ENCODE measurements at places on chromosomes 3 and 15. TPM values are rescaled to one million over a fixed set of nuclear protein-coding genes. Genes with fewer than 3 reads are reported as not detected.

GRCh38 chr3:174398761-174399160 lies 460.4 kb upstream of the NAALADL2 start:
- DNase-seq, result no peak

CDHR4 gene
- not detected for total RNA-seq

GSK3B gene
- total RNA-seq, result 37.7 TPM

GRCh38 chr15:70319466-70319865 lies 221.7 kb upstream of the TLE3 start:
- no peak for DNase-seq

ZCWPW2 gene
- not detected for total RNA-seq

DNA sequence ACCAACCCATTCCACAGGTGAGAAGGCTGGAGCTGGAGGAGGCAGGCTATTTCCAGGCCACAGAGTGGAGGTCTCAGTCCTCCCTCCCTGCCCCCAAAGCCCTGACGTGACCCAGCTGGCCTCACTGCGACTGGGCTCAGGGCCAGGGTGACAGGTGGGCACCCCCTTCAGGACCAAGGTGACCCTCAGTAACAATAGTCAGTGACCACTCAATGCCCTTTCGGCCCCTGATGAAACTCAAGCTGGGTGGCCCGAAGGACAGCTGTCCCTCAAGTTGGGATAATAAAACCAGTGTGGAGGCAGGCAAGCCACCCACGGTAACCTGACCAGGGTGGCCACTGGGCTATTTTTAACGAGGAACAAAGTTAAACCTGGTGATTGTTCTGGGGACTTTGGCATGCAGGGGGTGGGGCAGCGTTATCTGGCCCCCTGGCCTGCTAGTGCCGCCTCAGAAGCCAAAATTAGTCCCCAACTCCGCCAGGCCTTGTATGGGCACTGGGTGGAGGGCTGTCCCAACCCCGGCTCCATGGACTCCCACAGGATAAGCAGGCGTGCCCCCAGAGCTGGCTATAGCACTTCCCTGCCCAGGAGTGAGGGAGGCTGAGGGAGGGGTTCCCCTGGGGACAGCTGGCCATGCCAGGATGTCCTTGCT lies 1.1 kb downstream of the TNNC1 start:
- DNase-seq, result no peak

DNA sequence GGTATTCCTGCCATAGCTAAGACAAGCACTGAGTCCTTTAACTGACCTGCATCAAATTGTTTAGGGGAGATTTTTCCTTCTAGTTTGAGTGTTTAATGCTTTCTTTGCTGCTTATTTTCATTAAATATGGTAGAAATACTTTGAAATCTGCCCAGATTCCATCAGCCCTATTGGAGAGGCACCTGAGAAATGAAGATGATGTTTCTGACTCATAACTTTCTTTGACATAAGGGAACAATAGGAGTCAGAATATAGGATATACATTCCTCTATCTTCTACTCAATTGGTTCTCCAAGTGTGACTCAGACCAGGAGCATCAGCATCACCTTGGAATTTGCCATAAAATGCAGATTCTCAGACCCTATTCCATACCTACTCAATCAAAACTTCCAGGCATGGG lies 27.4 kb downstream of the BTD start:
- no peak for DNase-seq

GRCh38 chr3:71247958-71248335 lies 335.6 kb downstream of the FOXP1 start:
- DNase-seq, result no peak

GRCh38 chr15:101424984-101425383 lies 64.5 kb downstream of the PCSK6 start:
- no peak for DNase-seq

GRCh38 chr3:108907194-108907593 lies 46.5 kb downstream of the GUCA1C start:
- DNase-seq, result no peak

GRCh38 chr15:49436751-49437150 lies 13.7 kb downstream of the FGF7 start:
- DNase-seq, result no peak

GRCh38 chr3:123641505-123641904 lies 56.7 kb upstream of the HACD2 start:
- no peak for DNase-seq

GRCh38 chr3:41198526-41198925 lies 779 bp upstream of the CTNNB1 start:
- peak; percentile 42 for DNase-seq

All from uterus (tissue), 4 donors.